Upper lobe of left lung (tissue), 6 donors: ENCODE measurements at places on chromosomes 1 and 21. TPM values are rescaled to one million over a fixed set of nuclear protein-coding genes. Genes with fewer than 3 reads are reported as not detected.

- H3K4me3 ChIP-seq = no peak overlapping the region
- H3K36me3 ChIP-seq = no peaks in the 10 kb centered on the region
- no peaks in the 10 kb centered on the region for H3K27me3 ChIP-seq
Observed at GRCh38 chr1:31735571-31735970, 28.6 kb downstream of the ADGRB2 start.

DNA sequence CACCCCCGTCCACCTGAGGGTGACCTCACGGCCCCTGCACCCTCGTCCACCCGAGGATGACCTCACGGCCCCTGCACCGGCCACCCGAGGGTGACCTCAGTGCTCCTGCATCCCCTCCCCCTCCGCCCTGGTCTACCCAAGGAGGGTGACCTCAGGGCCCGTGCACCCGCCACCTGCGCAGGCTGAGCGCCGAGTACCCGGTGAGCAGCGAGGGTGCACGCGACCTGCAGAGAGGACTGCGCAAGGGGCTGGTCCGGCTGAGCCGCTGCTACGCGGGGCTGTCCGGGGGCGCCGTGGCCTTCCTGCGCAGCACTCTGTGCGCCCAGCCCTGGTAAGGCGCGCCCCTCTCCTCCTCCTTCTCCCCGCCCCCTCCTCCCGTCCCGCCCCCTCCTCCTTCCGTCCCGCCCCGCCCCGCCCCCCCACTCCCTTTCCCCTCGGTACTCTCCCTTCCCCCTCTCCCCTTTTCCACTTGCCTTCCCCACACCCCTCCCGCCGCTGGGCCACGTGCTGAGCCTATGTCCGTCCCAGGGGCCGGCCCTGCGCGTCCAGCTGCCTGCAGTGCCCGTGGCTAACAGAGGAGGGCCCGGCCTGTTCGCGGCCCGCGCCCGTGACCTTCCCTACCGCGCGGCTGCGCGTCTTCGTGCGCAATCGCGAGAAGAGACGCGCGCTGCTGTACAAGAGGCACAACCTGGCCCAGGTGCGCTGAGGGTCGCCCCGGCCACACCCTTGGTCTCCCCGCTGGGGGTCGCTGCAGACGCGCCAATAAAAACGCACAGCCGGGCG is 28.4 kb downstream of the TRIM11 start:
- H3K27me3 ChIP-seq = no peaks in the 10 kb centered on the region
- no peaks in the 10 kb centered on the region for H3K36me3 ChIP-seq
- H3K27ac ChIP-seq = peak overlapping the region; percentile 66
- peaks cover 18% of the 10 kb centered on the region for H3K4me1 ChIP-seq
- peak; percentile 94 for DNase-seq

- no peaks in the 10 kb centered on the region for H3K36me3 ChIP-seq
- no peaks in the 10 kb centered on the region for H3K4me1 ChIP-seq
- no peak overlapping the region for H3K4me3 ChIP-seq
- no peak for DNase-seq
- no peak overlapping the region for H3K27ac ChIP-seq
Observed at GRCh38 chr1:242842094-242842493, 317.6 kb upstream of the PLD5 start.

GRCh38 chr1:9538669-9539164 is 548 bp upstream of the SLC25A33 start:
- peaks cover 22% of the 10 kb centered on the region for H3K4me1 ChIP-seq
- H3K27me3 ChIP-seq = no peaks in the 10 kb centered on the region
- H3K36me3 ChIP-seq = no peaks in the 10 kb centered on the region

- H3K36me3 ChIP-seq = no peaks in the 10 kb centered on the region
- no peaks in the 10 kb centered on the region for H3K4me1 ChIP-seq
- no peaks in the 10 kb centered on the region for H3K27me3 ChIP-seq
Observed at GRCh38 chr1:61501971-61502916, 222.7 kb downstream of the TM2D1 start.

GRCh38 chr1:119984771-119985170 is 84.7 kb downstream of the NOTCH2 start:
- no peak for DNase-seq
- no peak overlapping the region for H3K4me3 ChIP-seq
- H3K36me3 ChIP-seq = no peaks in the 10 kb centered on the region
- no peak overlapping the region for H3K27ac ChIP-seq
- no peaks in the 10 kb centered on the region for H3K27me3 ChIP-seq

- H3K4me3 ChIP-seq = no peak overlapping the region
- H3K27ac ChIP-seq = no peak overlapping the region
- H3K36me3 ChIP-seq = no peaks in the 10 kb centered on the region
- no peaks in the 10 kb centered on the region for H3K27me3 ChIP-seq
- peaks cover 3% of the 10 kb centered on the region for H3K4me1 ChIP-seq
Observed at GRCh38 chr1:59504276-59504675, 207.4 kb downstream of the FGGY start.

DNA sequence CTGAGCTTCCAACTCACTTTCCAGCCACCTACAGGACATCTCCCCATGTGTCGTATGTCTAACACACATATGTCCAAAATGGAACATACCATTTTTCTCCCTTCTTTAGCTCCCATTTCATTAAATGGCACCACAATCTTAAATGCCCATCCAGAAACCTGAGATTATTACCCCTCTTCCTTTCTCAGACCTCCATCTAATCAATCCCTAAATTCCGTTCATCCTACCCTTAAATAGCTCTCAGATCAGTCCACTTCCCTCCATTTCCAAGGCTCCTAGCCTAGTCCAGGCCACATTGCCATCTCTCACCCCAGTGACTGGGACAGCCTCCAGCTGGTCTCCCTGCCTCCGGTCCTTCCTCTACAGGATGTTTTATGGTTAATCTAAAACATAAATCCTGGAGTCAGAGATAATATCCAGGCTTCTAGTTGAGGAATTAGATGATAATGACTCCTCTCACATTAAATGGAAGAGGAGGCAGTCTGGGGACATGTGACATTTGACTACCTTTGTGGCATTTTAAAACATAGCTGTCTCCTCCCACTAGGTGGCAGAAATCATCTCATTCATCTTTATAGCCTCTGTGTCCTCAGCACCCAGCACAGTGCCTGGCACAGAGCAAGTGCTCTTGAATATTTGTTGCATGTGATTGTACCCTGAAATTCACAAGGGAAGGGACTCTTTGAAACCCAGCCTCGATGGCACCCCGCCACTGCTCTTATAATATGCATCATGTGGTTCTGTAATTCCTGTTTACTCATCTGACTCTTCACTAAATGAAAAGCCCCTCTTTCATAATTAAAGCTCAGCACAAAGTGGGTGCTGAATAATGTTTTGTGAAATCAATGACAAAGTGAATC is 102.3 kb downstream of the TMEM53 start:
- H3K27me3 ChIP-seq = no peaks in the 10 kb centered on the region
- peaks cover 6% of the 10 kb centered on the region for H3K4me1 ChIP-seq
- no peak for DNase-seq

DNA sequence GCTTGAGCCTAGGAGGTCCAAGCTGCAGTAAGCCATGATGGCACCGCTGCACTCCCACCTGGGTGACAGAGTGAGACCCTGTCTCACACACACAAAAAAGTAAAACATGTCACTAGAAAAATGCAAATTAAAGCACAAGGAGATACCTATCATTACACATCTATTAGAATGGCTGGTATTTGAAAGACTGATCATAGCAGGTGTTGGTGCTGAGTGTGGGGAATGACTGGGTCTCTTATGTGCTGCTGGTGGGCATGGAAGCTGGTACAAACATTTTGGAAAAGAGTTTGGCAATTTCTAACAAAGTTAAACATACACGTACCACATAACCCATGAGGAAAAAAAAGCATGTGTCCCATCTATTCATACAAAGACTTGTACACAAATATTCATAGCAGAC is 142.1 kb upstream of the ZBTB40 start:
- no peaks in the 10 kb centered on the region for H3K36me3 ChIP-seq
- no peaks in the 10 kb centered on the region for H3K4me1 ChIP-seq
- H3K27me3 ChIP-seq = no peaks in the 10 kb centered on the region

GRCh38 chr1:217661407-217661806 is 30.3 kb downstream of the SPATA17 start:
- DNase-seq = no peak
- no peak overlapping the region for H3K4me3 ChIP-seq
- no peaks in the 10 kb centered on the region for H3K36me3 ChIP-seq
- no peaks in the 10 kb centered on the region for H3K27me3 ChIP-seq
- H3K4me1 ChIP-seq = no peaks in the 10 kb centered on the region

Gene OR6K6
- not detected for total RNA-seq

DNA sequence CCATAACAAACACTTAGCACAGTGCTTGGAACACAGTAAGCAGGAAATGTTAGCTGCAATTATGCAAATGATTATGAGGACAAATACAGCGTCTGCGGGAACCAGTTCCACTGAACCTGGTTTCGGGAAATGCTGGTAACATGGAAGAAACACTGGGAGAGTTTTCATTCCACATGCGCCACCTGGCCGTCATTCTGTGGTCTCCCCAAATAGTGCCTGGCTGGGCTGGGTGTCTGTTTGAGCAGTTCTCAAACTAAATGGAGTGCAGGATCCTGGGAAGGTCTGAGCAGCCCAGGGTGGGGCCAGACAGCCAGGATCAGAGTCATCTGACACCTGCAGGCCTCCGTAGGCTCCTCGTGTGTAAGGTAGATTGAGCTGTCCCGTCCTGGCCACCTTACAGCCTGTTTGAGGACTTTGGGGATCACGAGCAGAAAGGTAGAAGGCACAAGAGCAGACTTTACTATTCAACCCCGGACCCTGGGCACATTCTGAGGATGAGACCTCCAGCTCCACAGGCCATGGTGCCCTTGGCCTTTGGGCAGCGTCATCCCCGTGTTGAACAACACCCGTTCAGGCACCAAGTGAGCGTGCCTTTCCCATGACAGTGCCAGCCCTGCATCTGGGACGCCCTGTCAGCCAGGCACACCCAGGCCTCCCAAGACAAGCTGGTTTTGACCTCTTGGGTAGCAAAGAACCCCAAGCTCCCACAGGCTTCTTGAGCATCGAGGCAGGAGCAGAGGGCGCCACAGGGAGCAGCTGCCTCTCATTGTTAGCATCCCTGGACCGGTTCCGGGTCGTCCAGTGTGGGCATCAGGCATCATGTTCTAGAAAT is 101.9 kb downstream of the PRDM2 start:
- peaks cover 6% of the 10 kb centered on the region for H3K4me1 ChIP-seq
- no peak overlapping the region for H3K4me3 ChIP-seq
- no peak overlapping the region for H3K27ac ChIP-seq
- no peaks in the 10 kb centered on the region for H3K27me3 ChIP-seq
- H3K36me3 ChIP-seq = no peaks in the 10 kb centered on the region
- DNase-seq = peak; percentile 61

DNA sequence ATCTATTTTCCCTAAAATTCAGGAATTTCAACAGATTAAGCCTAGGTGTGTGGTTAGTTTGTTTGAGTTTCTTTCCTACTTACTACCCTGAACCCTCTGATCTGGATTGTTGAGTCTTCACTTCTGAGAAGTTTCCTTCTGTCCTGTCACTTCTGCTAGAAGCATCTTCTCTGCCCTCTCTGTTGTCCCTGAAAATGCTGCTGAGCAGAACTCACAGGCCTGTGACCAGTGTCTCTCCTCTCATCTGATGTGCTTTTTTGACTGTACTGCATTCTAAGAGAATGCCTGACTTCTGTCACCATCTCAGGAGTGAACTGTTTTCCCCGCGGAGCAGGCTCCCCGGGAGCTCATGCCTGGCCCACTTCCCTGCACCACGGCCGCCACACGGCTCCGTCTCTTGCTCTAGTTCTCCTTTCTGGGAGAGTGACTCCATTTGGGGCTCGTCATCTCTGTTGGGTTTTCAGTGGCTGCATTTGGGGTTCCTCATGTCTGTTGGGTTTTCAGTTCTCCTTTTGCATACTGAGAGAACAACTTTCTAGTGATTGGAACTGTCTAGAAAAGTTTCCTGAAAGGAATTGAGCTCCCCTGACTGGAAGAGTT is 77.9 kb downstream of the POFUT2 start:
- H3K27me3 ChIP-seq = no peaks in the 10 kb centered on the region
- DNase-seq = no peak
- no peak overlapping the region for H3K4me3 ChIP-seq
- H3K36me3 ChIP-seq = no peaks in the 10 kb centered on the region

- H3K27me3 ChIP-seq = no peaks in the 10 kb centered on the region
- no peak overlapping the region for H3K4me3 ChIP-seq
- no peaks in the 10 kb centered on the region for H3K36me3 ChIP-seq
- H3K27ac ChIP-seq = peak overlapping the region; percentile 4
Observed at GRCh38 chr1:180150982-180151381, 3.7 kb upstream of the QSOX1 start.

DNA sequence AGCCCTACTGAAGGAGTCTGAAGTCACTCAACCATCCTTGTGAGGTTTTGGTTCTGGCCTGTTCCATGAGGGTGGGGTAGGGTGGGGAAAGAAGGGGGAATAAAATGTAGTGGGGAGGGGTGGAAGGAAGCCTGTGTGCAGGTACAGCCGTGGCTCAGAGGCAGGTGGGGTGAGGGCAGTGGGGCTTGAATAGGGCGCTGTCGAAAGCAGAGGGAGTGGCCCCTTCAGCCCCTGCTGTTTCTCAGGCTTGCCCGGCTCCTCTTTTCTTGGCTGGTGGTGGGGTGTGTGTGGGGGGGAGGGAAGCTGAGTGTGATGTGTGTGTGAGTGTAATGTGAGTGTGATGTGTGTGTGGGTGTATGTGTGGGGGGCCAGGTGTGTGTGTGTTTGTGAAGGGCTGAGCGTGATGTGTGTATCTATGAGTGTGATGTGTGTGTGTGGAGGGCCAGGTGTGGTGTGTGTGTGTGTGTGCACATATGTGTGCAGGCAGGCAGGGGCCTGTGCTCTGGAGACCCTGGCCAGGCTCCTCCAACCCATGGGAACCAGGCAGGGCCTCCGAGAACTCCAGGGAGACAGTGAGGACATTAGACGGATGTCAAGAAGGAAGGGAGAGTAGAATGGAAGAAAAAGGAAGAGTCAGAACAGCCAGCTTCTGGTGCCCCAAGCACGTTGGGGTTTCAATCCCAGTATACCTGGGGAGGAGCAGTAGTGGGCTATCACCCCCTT is 9.0 kb downstream of the SOX13 start:
- no peaks in the 10 kb centered on the region for H3K27me3 ChIP-seq
- peak overlapping the region; percentile 0 for H3K4me3 ChIP-seq
- H3K36me3 ChIP-seq = no peaks in the 10 kb centered on the region

Gene TNFRSF1B
- total RNA-seq = 54.5 TPM

- peak overlapping the region; percentile 77 for H3K27ac ChIP-seq
- H3K4me1 ChIP-seq = peaks cover 32% of the 10 kb centered on the region
- no peaks in the 10 kb centered on the region for H3K36me3 ChIP-seq
- peak; percentile 29 for DNase-seq
- peak overlapping the region; percentile 57 for H3K4me3 ChIP-seq
Observed at GRCh38 chr21:37257511-37257966, 9.6 kb downstream of the VPS26C start.

- no peak for DNase-seq
- peak overlapping the region; percentile 92 for H3K27ac ChIP-seq
- peaks cover 32% of the 10 kb centered on the region for H3K4me1 ChIP-seq
- H3K27me3 ChIP-seq = no peaks in the 10 kb centered on the region
- peaks cover 34% of the 10 kb centered on the region for H3K36me3 ChIP-seq
Observed at GRCh38 chr1:28580722-28581530, 11.1 kb upstream of the RAB42 start.

Gene HSD11B1
- total RNA-seq = 19.4 TPM
